WTC11 (cell line): ENCODE measurements at places on chromosomes 11 and 22.
A peak's percentile ranks its signal among the peaks of the same experiment; 100 is the strongest.

- DNase-seq: no peak
Measured at GRCh38 chr22:47474464-47474863, 712.0 kb downstream of the TBC1D22A start.

- no peak for DNase-seq
Measured at GRCh38 chr11:123532131-123532530, 102.1 kb downstream of the GRAMD1B start.

DNA sequence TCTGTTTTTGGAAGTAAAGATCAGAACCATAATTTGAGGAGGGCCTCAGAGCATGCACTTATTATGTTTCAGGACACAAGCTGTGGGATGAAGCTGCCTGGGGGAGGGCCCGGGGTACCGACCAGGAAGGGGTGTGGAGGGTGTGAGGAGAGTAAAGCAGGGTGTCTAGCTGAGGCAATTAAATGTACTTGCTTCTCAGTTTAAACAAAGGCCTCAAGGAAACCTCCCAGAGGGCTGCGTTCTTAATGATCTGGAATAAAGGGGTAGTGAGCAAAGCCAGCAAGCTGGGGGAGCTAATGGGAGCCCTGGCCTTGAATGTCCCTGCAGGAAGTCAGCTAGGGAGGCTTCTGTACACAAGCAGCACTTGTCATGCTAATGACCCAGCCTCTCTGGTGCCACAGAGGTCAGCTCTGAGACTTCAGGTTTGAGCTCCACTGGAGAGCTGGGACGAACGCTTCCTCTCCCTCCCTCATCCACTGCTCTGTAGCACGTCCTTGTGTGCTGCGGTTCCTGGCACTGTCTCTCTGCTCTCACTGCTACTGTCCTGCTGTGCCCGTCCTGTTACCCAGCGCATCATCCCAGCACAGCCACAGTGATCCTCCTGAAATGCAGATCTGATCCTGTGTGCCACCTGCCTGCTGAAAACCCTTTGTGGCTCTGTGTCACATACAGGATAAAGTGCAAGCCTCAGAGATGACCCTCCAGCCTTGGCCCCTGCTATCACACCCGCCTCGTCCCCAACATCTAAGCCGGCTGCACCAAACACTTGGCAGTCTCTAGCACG is 159.7 kb downstream of the DBX1 start:
- DNase-seq: peak; percentile 83

DNA sequence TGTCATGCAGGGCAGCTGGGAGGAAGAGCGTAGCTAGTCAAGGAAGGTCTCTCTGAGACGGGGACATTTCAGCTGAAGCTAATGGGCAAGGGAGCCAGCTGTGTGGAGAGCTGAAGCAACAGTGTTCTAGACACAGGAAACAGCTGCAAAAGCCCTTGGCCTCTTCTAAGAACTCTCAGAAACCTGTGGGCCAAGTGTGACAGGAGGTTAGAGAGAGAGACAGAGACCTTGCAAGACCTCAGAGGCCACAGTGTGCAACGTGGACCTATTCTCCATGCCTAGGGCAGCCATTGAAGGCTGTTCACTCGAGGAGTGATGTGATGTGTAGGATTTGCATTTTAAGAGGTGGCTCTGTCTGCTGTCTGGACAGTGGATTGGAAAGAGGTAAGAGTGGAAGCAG is 48.7 kb upstream of the TNRC6B start:
- no peak for DNase-seq

- no peak for DNase-seq
Measured at GRCh38 chr11:85922367-85922766, 67.2 kb downstream of the CCDC83 start.

GRCh38 chr22:44196731-44197131 is 16.0 kb downstream of the PARVG start:
- DNase-seq: no peak

DNA sequence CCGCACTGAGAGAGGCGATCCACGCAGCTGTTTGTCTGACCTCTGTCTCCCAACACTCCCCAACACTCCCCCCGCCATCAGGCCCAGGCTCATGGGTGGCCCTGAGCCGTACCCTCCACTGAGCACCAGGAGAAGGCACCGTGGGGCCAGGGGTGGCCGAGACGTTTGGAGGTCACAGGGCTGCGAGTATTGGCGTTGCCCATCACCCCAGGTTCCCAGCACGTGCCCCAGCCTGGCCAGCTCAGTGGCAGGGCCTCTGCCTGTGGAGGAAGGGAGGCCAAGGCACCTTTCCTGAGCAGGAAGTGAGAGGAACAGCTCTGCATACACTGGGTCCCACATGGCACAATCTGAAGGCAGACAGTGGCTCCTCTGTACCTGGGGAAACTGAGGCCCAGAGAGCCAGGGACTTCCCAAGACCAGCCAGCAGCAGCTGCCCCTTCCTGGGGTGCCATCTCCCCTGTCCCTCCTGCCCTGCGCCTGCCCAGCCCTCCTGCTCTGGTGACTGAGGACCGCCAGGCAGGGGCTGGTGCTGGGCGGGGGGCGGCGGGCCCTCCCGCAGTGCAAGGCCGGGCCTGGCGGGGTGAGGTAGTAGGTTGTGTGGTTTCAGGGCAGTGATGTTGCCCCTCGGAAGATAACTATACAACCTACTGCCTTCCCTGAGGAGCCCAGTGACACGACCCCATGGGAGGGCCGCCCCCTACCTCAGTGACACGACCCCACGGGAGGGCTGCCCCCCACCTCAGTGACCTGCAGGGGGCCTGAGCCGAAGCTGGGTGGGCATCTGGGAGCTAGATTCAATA is 37.0 kb upstream of the PPARA start:
- DNase-seq: no peak

DNA sequence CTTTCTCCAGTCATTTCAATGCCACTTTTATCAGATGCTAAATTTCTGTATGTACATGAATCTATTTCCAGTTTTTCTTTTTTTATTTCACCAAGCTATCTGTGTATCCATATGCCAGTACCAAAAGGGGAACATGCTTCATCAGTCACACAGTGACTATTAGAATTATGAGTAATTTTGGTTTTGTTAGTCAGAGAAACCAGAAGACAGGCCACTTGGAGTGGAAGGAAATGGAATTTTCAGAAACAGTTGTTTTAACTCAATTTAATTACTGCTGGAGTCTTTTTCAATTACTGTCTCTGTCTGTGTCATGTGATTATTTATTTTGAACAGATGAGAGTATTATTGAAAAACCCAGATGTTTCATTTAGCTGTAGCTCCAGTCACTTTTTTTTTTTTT is 84.6 kb upstream of the ANO3 start:
- DNase-seq: no peak

- DNase-seq: no peak
Measured at GRCh38 chr22:20009018-20009491, 7.6 kb downstream of the ARVCF start.

GRCh38 chr11:36684840-36685801 is 87.1 kb upstream of the RAG2 start:
- DNase-seq: no peak

DNA sequence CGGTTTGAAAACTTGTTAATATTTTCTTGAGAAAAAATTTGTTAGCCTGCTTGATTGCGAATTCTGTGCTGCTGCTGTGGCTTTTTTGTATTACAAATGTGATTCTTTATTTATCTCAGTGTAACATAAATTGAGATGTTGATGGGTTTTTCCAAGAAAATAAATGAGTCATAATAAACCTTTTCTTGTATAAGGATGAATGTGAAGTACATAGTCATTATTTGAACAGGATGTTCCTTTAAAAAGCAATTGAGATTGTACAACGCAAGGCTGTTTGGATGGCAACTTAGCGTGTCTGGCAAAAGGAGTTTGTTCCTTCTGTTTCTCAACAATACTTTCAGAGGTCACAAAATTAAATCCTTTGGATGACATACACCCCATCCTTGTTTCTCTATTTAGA is 24.6 kb upstream of the CARD18 start:
- no peak for DNase-seq

- DNase-seq: no peak
Measured at GRCh38 chr11:68163691-68164090, 42.5 kb upstream of the CHKA start.

- DNase-seq: no peak
Measured at GRCh38 chr11:115996125-115996807, 492.1 kb upstream of the CADM1 start.

DNA sequence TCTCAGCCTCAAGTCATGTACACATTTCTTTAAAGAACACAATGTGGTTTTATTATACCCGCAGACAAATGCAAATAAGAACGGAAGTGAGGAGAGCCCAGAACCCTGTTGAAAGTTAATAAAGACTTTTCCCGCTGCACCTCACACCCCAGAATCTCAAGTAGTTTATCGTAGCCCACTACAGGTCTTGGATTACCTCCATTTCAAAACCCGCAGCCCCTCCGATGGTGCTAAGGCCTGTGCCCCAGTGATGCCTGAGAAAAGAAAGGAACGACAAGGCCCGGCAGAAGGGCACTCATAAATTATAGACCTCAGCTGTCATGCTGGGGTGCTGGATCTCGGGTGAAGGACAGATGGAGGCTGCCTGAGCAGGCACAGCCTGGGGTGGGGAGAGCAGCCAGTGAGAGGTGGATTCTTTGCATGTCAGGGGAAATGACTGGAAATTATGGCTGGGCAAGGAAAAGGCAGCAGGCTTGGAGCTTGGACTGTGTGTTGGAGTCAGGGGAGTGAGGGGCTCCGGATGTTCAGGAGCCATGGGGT is 354.1 kb downstream of the NTM start:
- no peak for DNase-seq

GRCh38 chr22:35328472-35328885 is 28.8 kb downstream of the TOM1 start:
- DNase-seq: no peak

- peak; percentile 82 for DNase-seq
Measured at GRCh38 chr11:58675334-58676155, 53.1 kb downstream of the CNTF start.

DNA sequence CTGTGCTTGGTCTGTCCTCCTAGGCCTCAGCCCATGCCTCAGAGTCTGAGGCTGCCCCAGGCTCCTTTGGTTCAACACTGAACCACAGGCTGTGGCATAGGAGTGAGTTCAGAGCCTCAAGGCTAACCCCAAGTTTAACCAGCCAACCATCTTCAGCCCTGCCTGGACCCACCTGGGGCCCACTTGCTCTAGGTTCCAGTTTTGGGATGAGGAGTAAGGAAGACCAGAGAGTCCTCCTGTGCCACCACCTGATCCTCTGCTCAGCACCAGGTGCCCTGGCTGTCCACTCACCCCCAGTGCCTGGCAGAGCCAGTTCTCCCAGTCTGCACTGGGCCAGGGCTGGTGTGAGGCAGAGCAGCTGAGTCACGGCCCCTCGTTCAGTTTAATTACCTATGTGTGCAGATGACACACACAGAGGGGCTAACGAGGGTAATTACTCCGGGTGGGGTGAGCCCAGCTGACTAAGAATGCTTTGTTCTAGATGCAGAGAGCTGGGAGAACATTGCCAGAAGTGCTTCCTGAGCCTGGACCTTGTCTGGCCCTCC is 12.0 kb upstream of the TMPRSS13 start:
- DNase-seq: no peak

DNA sequence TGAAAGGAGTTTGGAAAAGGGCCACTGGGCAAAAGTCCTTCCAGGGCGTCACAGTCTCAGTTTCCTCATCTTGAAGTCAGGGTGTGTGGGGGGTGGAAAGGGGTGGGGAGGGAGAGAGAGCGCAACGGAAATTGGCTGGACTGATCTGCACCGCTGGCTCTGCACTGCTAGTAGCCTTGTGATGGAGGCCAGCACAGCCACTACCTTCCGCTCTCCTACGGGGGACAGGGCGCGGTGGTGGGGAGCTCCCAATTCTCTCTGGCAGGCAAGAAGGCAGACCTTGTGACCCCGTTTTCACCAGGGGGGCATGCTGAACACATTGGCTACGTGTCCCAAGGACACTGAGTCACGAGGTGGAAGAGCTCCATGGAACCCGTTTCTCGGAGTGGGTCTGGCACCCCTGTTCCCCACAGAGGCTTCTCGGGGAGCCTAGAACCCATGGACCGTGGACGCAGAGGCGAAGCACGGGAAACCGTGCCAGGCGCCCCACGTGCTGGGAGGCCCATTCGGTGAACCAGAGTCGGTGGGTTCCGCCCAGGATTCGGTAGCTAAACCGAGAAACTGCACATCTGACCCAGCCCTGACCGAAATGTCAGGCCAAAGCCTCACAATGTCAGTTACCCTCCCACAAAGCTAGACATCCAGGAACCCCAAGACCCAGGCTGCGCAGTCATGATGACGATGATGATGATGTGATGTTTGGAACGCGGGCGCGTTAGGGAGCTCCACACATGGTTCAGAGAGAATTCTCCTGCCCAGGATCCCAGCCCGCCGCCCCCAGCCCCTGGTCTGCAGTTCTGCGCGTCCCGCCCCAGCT is 28.3 kb upstream of the WNT11 start:
- DNase-seq: no peak

DNA sequence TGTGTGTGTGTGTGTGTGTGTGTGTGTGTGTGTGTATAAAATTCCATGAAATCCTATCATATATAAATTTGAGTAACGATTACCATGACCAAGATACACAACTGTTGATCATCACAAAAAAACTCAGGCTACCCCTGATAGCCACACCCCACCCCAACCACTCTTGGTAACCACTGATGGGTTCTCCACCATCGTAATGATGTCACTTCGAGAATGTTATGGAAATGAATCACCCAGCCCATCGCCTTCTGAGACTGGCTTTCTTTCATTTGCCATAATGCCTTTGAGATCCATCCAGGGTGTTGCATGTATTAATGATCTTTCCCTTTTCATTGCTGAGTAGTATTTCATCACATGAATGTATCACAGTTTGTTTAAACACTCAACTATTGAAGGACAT is 496.0 kb downstream of the MIAT start:
- no peak for DNase-seq

- no peak for DNase-seq
Measured at GRCh38 chr22:48279461-48279756, 1517.0 kb downstream of the TBC1D22A start.

- no peak for DNase-seq
Measured at GRCh38 chr11:6587360-6587953, 16.0 kb downstream of the RRP8 start.

GRCh38 chr11:44731685-44732430 is 5.1 kb downstream of the TSPAN18 start:
- DNase-seq: no peak

GRCh38 chr11:60848714-60849151 is 6.8 kb downstream of the CCDC86 start:
- DNase-seq: no peak

- DNase-seq: peak; percentile 74
Measured at GRCh38 chr11:129375751-129376657, at the start of gene BARX2. Gene BARX2, plus strand, starts transcription at chr11:129375848. Its CDS starts 188 bp downstream, at chr11:129376036.
